ENCODE measurements at places on chromosomes 11 and 22.

DNA sequence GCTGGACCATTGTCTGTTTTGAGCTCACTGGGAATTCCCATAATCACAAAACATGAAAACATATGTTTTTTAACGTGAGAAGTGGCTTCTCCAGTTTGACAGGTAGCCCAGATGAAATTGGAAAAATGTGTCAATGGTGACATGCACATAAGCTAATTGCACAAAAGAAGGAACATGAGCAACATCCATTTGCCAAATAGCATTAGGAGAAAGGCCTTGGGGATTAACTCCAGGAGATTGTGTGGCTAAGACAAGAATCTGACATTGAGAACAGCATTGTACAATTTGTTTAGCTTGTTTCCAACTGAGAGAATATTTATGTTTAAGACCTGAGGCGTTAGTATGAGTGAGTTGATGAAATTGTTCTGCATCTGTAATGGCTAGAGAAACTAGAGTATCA lies 147.0 kb upstream of the API5 start:
- DNase-seq: no peak

GRCh38 chr11:67583247-67584204 lies at the start of gene GSTP1:
Gene GSTP1 (plus strand): TSS chr11:67583812. CDS start chr11:67583844, 32 bp downstream.
- peak; percentile 86 for DNase-seq

GRCh38 chr11:71474141-71474770 lies 21.3 kb downstream of the NADSYN1 start:
- no peak for DNase-seq

DNA sequence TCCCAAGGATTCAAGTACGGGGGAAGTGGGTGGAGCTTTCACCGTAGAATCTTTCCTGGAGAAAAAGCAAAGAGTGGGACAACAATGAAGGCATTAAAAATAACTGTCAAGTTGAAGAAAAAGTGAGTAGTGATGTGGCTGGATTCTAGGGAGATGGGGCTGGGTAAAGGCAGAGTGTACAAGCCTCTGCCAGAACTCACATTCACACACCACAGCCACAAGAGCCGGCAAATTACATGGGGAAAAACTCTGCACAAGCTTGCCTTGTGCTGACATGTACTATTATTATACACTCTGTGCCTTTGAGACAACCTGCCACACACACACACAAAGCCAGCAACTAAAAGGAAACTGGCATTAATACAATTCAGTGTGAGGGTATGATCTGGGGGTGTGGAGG lies 182.6 kb downstream of the LARGE1 start:
- no peak for DNase-seq

- no peak for DNase-seq
These were observed 21.3 kb upstream of the MUC5B start for GRCh38 chr11:1201395-1202153.

DNA sequence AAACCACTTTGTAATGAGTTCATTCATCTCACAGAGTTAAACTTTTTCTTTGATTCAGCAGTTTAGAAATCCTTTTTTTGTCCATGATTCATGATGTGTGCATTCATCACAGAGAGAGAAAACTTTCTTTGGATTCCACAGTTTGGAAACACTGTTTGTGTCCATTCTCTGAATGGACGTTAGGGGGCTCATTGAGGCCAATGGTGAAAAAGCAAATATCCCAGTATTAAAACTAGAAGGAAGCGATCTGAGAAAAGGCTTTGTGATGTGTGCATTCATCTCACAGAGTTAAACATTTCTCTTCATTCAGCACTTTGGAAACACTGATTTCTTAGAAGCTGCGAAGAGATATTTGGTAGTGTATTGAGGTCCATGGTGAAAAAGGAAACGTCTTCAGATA lies 155.6 kb upstream of the TRIM48 start:
- DNase-seq: no peak

Measured in kidney capillary endothelial cell (primary cell).